ENCODE measurements at places on chromosomes 7 and 10.

GRCh38 chr7:16515785-16516685 is 10.6 kb upstream of the LRRC72 start:
- DNase-seq = no peak

DNA sequence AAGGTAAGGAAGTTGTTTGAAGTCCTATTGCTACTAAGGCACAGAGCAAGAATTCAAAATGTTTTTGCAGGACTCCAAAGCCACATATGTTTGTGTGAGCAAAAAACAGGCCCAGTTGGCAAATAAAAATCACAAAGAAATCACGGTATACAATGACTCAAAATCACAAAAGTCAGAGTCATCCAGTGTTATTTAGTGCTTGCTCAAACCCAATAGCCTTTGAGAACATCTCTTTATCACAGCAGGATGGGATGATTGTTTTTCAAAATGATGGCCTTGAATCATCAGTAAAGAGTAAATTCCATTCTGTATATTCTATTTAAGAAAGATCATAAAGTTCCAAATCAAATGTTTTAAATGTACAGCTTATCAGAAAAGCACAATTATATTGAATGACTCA is 693.9 kb downstream of the REEP3 start:
- no peak for DNase-seq

DNA sequence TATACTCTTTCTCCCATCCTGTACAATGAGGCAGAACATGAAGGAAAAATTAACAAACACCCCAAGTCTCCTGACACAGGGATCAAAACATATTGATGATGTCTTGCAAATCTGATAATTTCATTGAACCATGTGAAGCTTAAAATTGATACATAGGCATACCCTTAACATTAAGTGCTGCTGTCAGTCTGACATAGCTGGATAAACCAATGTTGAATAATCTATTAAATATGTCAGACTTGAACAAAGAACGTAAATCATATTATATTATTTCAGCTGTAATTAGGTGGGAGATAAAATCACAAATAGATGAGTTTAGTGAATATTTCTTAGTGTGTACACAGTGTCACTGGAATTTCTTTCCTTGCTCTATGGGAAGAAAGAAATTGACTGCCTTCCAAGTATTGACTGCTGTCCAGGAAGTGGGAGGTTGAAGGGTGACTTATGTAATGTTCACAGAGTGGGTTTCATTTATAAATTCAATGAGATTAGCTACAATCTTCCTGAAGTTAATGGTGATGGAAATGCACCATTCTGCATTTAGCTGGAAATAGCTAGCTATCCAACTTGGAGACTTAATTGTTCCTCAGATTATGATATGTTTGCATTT is 170.8 kb downstream of the AUTS2 start:
- DNase-seq = no peak

DNA sequence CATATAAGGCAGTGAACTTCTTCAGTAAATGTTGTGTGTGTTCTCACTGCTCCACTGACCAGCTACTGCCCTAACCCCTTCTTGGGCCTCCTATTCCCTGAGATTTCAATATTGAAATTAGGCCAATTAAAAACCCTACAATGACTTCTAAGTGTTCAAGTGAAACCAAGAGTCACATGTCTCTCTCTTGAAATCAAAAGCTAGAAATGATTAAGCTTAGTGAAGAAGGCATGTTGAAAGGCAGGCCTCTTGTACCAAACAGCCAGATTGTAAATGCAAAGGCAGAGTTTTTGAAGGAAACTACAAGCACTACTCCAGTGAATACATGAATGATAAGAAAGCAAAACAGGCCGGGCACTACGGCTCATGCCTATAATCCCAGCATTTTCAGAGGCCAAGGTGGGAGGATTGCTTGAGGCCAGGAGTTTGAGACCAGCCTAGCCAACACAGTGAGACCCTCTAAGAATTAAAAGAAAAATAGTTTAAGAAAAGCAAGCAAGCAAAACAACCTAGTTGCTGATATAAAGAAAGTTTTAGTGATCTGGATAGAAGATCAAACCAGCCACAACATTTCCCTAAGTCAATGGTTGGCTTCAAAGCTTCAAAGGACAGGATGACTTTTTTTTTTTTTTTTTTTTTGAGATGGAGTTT is 22.3 kb downstream of the BRAF start:
- no peak for DNase-seq

DNA sequence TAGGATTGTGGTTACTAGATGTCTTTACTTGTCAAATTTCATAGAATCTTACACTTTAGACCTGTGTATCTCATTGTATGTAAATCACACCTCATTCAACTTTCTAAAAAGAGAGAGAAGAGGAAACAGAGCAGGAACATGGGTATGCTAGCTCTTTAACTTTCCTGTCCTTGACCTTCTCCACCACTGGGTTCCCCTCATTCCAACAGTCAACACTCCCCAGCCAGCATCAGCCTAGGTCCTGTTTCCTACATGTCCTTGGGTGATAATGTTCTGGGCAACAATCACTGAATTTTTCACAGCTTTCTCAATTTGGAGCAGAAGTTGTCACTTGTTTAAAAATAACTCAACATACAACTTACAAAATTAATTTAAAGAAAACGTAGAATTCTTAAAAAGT is 9.2 kb upstream of the UNC5B start:
- no peak for DNase-seq

DNA sequence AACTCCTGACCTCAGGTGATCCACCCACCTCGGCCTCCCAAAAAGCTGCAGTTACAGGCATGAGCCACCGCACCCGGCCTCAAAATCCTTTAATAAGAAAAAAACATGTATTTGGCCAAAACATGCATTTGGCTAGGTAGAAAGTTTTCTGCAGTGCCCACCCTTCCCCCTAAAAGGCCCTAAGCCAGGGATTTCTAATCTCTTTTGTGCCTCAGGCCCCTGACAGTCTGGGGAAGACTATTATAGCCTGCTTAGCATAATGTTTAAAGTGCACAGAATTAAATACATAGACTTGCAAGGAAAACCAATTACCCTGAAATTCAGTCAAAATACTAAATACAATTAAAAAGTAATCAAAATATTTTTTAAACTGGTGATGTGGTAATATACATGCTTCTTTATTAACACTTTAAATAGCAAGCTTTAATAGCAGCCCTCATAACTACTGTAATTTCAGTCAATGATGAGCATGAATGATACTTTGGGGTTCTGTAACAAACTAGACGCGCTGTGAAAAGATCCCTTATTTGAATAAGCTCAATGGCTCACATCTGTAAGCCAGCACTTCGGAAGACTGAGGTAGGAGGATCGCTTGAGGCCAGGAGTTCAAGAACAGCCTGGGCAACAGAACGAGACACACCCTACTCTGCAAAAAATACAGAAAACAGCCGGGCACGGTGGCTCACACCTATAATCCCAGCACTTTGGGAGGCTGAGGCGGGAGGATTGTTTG is 29.9 kb downstream of the SPDYE6 start:
- DNase-seq = no peak

DNA sequence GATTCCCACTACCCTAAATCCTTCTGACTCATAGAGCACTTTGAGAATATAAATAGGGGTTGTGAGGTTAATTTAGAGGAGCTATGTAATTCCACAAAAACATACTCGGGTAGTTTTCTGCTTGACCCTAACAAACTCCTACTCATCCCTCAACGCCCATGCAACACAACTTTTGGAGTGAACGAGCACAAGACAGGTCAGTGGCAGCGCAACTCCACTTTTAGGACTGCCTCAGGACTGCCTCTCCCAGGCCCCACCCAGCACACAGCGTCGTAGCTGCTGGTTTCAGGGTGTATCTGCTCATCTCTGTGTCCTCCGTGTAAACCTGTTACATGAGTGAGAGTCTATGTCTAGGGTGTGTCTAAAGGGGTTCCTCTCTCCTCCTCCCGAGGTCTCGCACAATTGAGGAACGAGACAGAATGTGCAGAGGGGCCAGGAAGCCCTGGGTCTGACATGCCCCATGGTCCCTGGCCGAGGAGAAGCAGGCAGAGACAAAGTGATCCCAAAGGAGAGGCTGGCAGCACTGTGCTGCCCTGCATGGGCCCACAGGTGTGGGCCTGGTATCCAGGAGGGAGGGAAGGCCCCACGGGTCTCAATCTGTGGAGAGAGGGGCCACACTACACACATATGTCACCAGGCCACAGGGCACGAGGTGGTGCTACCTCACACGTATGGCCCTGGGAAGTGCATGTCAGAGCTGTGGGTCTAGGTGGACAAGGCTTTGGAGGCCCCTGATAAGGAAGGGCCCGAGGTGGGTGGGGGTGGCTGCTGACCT is 45.5 kb downstream of the CAMK2B start:
- DNase-seq = no peak

DNA sequence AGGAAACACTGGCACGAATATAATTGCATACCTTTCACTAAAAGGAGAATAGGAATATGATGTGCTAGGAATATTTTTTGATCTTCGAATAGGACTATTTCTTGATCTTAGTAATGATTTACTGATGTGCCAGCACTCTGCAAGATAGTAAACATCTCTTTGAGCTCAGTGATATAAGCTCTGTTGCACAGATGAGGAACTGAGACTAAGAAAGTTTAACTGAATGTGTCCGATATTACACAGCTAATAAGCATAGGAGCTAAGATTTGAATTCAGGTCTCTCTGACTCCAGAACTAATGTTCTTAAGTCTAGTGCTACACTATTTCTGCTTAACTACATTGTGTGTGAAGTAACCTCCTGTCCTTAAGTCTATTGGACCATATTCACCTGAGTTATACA is 98.4 kb upstream of the PTPRZ1 start:
- no peak for DNase-seq

GRCh38 chr10:31288962-31289361 is 30.1 kb upstream of the ZEB1 start:
- no peak for DNase-seq

DNA sequence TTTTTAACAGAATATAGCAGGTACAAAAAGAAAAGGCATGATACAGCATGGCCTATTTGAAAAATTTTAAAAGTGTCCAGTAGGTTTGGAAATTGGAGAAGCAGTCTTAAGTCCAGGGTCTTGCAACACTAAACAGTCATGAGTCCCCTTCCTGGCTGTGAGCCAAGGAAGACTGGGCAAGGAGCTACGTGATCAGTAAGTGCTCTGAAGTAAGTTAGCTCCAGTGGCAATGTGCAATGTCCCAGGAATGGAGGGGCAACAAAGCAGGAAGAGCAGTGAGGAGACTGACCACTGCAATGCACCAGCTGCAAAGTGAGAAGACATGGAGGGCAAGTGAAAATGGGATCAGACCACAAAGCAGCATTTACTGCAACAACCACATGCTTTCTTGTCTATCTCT is 72.9 kb upstream of the GRID1 start:
- no peak for DNase-seq

DNA sequence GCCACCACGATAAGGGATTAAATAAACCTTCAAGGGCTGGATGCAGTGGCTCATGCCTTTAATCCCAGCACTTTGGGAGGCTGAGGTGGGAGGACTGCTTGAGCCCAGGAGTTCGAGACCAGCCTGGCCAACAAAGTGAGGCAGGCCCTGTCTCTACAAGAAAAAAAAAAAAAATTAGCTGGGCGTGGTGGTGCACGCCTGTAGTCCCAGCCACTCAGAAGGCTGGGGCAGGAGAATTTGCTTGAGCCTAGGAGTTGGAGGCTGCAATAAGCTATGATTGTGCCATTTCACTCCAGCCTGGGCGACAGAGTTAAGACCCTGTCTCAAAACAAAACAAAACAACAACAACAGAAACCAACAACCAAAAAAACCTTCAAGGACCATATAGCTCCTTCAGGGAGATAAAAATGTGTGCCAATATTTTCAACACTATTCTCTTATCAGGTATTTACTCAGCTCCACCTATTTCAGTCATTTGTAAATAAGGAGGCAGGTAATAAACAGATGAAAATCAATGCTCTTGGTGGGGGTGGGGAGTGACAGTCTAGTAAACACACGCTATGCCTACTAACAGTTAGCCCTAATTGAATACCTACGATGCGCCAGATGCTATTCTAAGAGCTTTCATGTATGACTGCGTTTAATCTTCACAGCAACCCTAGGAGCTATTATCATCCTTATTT is 13.2 kb downstream of the BAIAP2L1 start:
- no peak for DNase-seq

DNA sequence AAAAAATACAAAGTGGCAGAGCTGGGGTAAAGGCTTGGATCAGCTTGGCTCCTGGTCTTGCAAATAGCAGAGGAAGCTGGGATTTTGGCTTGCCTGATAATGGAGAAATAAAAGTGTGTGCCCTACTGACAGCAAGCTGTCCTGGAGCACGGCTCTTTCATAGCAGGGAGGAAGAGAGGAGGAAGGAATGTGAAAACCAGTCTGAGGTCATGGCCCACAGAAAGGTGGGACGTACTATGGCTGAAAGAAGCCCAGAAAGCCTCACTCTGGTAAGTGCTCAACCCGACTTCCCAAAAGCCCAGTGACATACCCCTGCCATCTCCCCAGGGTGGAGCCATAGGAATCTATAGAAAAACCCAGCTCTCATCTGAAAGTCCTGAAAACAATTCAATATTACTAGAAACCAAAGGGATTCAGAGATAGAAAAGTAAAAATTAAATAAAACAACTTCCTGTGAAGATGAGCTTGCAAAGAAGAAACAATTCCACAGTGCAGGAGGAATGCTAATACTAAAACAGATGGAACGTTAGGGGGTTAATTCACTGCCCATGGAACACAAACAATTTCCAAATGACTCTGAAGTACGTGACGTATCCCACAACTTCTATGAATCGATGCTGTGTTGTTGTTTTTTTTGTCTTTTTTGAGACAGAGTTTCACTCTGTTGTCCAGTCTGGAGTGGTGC is 246.7 kb upstream of the PTN start:
- no peak for DNase-seq

DNA sequence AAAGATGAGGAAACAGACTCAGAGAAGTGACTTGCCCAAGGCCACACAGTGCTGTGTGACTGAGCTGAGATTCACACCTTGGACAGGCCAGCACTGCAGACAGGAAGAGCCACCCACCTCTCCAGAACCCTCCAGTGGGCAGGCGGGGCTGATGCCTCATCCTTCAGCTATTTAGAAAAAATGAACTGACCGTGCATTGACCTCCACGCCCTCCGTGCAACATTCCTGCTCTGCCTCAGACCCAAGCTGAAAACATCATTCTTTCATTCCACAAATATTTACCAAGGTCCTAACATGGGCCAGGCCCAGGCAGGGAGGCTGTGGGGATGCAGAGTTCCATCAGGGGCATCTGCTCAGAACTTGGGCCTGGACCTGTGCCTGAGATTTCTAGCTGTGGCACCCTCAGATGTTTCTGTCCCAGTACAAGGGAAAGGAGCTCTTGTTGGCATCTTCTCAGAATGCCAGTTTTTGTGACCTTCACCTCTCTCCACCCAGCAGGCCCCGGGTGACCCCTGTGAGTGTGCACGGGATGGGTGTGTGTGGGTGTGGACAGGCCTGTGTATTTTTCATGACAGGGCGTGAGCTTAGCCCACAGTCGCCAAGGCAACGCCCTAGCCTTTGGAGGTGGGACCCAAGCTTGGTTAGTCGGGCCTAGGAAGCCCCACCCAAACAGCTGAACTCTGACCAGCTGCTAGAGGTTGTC is 6.5 kb downstream of the VSIR start:
- no peak for DNase-seq

- DNase-seq = no peak
Measured at GRCh38 chr10:49083261-49083660, 32.1 kb downstream of the VSTM4 start.

DNA sequence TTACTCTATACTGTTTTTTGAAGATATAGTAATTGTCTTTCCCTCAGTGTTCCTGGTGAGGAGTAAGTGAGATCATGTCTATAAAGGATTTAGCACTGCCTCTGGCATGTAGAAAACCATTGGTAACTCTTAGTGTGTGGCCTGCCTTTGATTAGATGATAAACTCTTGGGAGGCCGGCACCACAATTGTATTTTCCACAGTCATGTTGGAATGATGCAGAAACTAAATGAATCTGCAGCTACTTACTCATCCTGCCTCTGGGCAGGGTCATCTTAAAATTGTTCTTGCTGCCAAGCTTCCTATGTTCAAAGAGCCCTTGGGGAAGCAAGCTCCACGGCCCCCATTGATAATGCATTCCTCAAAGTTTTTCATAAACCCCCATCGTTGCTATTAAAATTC is 204.6 kb downstream of the ANKRD7 start:
- no peak for DNase-seq
